ENCODE measurements at places on chromosomes 5 and 9.

DNA sequence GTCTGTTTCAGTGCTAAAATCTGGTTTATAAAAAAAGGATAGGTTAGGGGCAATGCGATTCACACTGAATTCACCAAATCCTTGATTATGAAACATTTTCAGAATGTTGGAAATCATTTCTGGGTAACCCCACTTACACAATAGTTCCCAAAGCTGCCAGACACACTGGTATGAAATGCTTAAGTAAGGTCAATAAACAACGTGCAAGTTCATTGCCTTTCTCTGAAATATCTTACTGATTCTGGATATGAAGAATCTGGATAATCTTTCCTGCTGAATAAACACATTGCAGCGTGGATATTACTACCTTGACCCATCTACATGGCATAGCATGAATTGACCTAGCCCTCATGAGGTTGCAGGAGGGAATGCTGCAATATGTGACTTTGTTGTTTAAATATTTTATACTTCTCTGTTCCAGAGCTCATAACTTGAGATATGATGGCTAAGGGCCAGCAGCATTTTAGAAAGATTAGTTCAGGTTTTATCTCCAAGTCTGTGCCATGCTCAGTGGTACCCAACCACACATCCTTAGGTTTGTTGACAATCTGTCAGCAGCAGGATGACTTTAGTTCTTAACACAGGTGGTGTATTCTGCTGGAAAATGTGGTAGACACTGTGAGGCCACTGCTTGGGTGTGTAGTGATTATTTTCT, 121.0 kb downstream of the NREP start:
- no peak for DNase-seq

DNA sequence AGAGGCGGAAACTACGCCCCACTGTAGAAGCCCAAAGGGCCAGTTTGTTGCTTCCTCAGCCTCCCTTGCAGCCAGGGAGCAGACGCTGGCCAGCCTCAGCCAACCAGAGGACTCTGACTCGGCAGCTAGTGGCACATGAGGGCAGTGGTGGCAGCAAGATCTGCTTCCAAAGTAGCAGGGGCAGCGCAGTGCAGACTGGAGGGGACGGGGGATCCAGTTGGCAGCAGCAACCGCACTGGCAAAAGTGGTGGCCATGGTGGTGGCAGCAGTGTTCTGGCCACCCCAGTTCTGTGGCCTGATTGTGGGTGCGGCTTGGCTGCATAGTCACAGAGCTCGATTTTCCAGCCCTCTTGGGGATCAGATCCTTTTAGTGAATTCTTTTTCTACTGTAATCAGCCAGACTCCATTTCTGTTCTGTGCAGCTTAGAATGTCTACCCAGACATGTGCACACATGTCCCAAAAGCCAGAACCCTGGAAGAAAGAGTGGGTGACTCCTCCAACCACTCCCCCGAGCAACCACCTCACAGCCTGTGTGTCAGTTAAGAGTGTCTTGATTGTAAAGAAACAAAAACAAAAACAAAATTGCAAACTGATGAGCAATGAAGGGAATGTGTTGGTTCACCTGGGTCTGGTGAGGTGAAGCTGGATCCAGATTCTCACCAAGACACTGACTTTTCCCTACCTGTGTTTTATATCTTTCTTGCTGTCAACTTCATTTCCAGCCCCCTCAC, 11.0 kb upstream of the ZBTB43 start:
- no peak for DNase-seq

GRCh38 chr5:141476132-141476911, 556 bp downstream of the PCDHGC3 start:
- no peak for DNase-seq

DNA sequence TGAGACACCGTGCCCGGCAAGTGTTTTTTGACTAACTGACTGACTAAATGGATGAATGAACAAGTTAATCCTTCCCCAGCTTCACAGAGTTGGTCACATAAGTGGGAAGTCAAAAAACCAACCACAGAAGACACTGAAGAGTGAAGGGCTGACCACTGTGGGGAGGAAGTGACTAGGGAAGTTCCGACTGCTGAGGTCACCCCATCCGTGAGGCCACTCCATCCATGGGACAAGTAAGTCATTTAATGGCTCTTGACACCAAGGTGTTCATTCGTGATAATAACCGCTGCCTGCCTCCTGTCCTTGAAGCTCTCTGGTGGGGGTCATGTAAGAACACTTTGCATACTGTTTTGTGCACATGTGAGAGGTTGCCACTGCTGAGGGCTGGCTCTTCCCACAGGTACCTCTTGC, 22.2 kb upstream of the CXCL14 start:
- no peak for DNase-seq

- no peak for DNase-seq
Observed at GRCh38 chr9:125626187-125626586, 80.8 kb downstream of the MAPKAP1 start.

DNA sequence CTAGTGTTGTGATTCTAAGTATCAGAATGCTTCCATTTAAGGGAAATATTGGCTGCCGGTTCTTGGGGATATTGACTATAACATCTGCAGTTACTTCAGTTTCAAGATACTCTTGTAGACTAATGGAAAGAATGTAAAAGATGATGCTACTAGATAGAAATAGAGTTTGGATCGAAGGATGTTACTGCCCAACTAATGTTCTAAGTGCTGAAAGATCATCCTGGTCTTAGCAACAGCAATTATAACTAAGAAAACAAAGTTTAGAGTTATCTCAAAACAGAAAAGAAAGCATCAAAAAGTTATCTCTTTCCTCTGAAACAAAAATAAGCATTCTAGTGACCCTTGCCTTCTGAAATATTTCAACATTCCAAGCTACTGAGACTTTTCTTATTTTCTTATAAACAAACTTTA, 49.9 kb downstream of the ITGA1 start:
- no peak for DNase-seq

- DNase-seq = no peak
Observed at GRCh38 chr9:74348777-74349176, 148.4 kb upstream of the RORB start.

DNA sequence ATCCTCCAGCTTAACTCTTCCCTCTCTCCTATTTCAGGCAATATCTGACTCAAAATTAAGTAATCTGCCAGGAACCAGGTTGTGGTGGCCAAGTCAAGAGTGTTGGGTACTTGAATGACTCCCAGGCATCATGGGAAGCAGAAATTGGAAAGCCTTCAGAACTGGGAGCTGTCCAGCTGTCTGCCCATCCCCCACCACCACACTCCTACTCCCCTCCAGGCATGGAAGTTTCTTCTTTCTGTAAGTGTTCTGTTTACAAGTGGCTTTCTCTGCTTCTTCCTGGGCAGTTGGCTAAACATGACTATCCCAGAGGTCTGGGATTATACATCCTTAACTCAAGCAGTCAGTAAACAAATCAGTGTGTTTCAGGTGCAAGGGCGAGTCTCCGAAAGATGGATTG, 14.6 kb upstream of the PBX3 start:
- DNase-seq = no peak

DNA sequence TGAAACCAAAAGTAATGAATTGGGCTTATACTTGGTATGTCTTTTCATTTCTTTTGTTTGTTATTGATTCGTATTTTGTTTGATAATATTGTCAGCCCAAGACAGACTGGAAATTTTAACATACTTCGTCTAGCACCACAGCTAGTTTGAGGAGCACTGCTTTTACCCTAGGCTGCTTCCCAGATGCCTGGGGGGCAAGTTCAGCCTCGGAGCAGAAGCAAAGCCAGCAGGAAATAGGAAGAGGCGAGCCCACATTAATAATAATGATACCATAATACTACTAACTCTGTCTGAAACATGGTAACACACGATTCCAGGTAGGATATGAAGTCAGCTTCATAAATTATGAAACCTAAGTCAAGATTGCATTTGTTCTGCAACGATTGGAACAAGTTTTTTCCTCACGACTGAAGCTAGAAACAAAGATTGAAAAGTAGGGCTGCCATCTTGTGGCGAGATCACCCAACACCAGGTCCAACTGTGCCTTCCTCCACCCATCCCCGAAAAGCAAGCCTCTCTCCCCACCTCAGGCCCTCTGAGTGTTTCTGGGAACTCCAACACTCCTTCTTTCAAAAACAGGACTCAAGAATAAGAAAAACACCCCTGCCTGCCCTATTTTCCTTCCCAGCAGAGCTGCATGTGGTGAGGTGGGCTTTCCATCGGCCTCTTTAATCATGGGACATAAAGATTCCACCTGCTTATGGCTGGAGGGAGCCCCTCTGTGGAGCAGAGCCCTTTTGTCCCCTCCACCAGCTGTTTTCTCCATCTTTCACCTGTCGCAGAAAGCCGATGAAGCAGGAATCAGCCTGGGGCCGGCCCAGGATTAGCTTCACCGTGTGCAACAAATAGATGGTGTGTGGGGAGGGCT, 236.4 kb downstream of the CAAP1 start:
- DNase-seq = no peak

GRCh38 chr5:115627295-115627865, 1.5 kb upstream of the TMED7 start:
- DNase-seq = no peak

GRCh38 chr5:126587551-126588390, 7.2 kb downstream of the ALDH7A1 start:
- DNase-seq = no peak

- DNase-seq = no peak
Observed at GRCh38 chr5:126805063-126805462, 28.1 kb downstream of the LMNB1 start.

GRCh38 chr5:179201986-179202385, 141.8 kb downstream of the ZNF354C start:
- DNase-seq = no peak
